NCI-H774 (cell line): ENCODE measurements at places on chromosomes 1 and 21.

DNA sequence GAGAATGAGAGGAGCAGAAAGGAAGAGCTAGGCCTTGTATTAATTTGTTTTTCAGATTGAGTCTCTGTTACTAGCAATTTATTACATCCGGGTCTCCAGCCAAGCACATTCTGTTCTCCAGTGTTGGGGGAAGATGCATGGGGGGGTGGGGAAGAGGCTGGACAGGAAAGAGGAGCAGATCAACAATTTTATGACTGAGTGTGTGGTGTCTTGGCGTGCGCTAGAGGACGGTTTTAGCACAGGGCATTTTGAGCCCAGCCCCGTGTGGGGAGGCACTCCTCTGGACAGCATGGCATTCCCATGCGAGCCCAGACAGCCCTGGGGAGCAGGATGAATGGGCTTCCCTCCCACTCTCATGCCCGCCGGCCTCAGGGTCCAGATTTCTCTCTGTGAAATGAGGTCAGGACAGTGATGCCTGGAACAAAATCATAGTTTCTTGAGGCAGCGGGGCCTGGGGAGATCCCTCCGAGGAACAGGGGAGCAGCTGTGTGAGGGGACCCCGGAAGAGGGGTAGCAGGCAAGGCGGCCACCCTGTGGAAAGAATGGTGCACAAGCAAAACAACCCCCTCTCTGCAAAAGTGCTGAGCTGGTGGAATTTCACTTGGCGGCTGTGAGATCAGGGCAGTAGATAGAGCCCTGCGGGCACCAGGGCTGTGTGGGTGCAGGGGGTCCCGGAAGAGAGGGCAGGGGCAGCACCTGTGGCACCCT, 16.3 kb downstream of the SOX13 start:
- DNase-seq: no peak

GRCh38 chr21:44829507-44830092, 11.7 kb upstream of the SUMO3 start:
- DNase-seq: no peak

GRCh38 chr1:6246497-6247467, 2.8 kb downstream of the HES3 start:
- peak; percentile 31 for DNase-seq

DNA sequence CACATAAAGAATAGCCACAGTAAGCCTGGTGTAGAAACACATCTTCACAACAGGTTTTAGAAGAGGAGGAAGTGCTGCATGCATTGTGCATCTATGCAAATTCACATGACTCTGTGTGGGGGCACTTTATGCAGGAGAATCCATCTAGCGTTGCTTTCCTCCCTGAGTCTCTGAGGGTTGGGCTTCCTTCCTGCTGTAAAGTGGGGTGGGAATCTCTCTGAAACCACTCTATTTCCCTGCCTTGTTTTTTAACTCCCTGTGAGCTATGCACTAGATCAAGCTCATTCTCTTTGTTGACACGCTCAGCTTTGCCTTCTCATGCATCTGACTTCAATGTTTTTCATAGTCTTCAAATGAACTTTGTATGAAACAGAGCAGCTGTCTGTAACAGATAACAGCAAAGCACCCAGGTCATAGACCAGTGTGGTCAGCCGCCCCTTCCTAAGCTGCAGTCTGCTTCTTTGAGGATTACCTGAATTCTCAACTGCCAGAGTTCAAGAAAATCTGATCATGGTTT, 102.7 kb upstream of the DPH5 start:
- no peak for DNase-seq

DNA sequence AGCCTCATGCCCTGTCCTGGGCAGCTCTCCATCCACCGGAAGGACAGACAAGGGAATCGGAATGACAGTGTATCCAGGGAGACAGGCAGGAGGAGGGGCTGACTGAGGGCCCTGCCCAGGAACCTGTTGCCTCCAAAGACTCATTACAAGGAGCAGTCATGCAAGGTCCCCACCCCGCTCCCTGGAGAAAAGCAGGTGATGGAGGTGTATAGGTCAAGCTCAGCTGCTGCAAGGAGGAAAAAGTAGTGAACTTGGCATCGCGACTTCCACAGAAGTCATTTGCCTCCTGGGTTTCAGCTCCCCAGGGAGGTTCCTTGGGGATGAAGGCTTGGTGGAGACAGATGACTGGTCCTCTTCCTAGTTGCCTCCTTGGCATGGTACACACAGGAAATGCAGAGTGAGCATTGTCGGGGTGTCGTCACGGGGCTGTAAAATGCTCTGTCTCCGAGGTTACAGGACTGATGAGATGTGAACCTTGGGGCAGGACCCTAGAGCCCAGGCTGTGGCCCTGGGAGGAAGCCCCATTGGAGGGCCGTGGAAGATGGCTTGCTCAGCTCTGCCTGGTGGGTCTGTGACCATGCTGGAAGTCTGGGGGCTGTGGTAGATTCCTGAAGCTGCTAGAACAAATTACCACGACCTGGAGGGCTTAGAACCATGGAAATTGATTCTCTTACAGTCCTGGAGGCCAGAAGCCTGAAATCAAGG, 219.6 kb upstream of the C1orf174 start:
- no peak for DNase-seq

DNA sequence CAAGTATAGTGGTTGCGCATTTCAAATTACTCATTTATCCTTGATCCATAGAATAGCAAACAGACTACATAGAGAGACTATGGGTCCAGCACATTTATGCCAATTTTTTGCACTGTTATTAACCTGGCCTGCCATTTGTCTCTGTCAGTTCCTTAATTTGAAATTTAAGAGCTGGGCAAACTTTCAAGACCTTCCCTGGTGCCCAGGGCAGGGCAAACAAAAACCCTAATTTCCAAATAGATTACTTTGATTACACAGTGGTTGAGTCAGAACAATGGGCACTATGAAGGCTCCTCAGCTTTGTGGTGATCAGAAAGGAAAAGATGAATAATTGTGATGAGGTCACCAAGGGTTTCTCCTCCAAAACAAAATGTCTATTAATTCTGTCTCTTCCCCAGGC, 80.6 kb downstream of the TNFSF18 start:
- DNase-seq: no peak

GRCh38 chr1:156692925-156693847, 12.2 kb downstream of the CRABP2 start:
- peak; percentile 48 for DNase-seq

DNA sequence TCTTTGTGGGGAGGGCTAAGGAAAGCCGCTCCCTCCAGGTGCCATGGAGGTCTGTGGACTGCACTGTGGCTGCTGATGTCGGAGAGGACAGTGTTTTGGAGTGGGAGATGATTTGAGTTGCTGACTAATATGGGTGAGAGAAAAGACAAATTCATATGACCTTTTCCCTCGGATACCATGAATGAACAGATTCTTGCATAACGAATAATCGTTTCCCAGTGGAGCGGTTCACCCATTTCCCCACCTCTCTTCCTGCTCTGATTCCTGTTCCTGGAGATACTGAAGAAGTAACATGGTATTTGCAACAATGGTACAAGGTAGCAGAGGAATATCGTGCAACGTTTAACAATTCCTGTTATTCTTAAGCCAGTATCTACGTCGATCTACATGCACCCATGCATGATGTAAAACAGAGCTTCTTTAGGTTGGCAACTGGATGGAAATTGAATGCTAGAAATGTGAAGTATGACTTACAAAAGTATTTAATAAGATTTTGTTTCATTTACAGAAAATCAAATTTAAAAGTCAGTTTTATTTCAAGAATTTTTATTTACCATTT, 227.1 kb downstream of the TOMM20 start:
- DNase-seq: no peak

DNA sequence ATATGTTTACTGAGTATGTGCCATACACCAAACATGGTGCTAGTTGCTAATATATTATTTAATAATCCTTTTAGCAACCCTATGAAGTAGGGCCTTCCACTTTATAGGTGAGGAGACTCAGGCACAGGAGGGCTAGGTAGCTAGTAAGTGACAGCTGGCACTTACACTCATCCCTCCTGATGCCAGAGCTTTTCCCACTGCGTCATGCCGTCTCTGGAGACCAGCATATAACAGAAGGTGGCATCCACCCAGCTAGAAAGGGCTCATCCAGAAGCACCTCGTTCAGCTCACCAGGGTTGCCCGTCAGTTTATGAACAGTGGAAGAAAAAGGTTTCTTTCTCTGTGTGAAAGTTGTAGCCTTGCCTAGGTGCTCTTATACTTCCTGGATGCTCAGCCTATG, 108.9 kb downstream of the NOS1AP start:
- DNase-seq: no peak

DNA sequence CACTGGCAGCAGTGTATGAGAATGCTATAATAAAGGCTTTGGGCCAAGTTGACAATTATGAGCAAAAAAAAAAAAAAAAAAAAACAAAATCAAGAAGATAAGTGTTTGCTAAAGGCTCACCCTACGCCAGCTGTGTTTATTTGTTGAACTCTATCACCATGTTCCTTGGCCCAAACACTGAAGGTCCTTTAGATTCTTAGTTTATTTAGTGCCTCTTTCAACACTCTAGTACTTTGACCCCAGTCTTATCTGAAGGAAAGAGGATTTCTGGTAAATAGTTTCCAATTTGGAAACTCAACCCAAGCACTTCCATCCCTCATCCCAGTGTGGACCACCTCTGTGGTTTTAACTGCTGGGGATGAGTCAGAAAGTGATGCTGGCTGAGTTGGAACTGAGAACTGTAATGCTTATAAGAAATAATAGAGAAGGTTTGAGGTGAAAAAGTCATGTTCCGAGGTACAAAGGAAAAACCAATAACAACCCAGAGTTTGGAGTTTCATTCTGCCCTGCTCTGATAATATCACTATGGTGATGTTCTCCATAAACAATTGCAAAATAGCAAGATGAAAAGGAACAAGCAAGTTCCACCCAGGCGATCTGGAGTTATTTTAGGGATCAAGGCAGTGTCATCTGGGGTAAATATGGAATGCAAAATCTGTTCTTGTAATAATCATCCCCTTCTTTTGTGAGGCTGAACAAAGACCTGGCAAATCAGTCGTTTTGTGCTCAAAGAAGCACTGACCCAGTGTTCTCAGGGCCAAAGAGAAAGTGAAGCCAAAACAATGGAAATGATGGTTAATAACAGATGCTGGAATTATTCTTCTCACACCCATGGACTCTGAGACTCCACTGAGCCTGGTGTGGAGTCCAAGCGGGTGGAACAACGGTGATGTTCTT, 19.7 kb upstream of the CAPZB start:
- no peak for DNase-seq

GRCh38 chr1:24253571-24253970, 65.6 kb upstream of the GRHL3 start:
- DNase-seq: no peak

DNA sequence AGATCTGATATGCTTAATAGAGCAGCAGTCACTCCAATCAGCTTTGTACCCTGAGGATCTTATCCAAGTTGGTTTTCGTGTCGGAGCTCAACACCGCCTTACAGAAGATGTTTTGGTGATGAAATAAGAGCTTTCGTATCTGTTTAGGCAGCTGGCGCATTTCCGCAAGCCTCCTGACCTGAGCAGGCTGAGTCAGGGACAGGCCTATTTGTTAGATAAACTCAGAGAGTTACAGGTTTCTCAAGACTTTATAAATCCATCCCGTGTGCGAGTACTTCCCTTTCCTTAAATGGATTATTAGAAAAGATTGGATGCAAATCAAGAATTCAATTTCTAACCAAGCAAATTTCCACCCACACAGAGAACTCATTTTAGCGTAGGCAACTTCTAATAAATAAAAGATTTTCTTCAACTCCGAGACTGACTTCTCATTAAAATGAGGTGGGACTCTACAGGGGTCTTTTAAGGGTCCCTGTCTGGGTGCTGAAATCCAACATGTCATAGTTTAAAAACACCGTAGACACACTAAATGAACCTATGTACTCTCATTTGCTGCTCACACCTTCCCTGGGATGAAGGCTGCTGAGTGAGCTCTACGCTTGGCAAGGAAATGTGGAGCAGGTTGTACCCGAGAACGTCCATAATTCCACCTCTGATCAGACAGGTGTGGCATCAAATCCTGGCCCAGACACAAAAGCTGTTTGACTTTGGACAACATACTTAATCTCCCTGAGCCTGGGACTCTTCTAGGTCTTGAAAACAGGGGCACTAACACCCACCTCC, 106.9 kb upstream of the F3 start:
- no peak for DNase-seq

DNA sequence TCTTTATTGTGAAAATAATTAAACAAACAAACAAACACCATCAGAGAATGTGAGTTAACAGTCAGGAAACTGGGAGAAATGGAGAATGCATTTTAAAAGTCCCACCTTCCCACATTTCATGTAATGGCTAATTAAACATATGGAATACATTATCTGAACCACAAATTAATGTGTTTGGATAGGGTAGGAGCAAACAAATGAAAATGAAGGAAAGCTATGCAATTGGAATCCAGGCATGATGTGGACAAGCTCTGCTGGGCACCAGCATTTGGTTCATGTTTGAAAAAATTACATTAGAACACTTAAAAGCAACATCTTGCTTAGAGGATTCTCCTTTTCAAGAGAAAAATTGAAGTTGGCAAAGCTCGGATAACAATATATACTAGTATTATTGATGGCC, 628.1 kb downstream of the LMO4 start:
- no peak for DNase-seq

GRCh38 chr1:51661081-51661518, 44.2 kb downstream of the OSBPL9 start:
- DNase-seq: no peak

DNA sequence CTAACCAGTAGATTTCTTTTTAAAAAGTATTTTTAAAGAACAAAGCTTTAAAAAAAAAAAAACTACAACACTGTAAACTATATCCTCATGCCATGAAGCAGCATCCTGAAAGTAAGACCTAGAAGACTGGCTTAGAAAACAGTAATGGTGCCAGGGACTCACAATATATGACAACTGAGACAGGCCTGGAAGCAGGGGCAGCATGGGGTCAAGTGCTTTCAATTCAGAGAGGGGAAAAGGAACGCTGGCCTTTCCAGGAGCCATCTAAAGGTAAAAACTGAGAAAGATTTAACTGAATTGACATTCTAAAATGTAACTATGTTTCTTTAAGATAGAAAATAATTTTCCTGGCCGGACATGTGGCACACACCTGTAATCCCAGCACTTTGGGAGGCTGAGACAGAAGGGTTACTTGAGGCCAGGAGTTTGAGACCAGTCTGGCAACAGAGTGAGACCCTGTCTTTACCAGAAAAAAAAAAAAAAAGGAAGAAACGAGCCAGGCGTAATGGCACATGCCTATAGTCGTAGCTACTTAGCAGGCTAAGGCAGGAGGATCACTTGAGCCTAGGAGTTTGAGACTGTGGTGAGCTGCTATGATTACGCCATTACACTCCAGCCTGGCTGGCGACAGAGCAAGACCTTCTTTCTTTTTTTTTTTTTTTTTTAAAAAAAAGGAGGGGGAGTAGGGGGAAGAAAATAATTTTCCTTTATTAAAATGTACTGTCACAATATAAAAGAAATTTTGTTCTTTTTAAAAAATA, 54.1 kb downstream of the SLC35D1 start:
- DNase-seq: no peak

DNA sequence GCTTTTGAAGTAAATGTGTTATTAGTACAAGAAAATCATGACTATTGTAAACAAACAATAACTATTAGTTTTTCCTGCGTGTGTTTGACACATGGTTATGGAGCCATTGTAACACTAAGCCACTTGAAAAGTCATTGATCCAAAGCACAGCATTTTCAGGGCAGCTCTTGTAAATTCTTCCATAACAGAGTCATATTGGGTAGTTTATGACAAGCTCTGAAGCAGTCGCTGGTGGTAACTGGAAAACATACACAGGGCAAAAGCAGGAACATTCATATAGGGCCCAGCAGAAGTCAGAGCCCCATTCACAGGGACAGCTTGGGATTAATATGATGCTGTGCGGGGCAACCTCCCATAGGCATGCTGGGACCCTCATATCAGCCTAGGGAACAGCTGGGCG, 483.2 kb upstream of the PTBP2 start:
- DNase-seq: no peak
